ENCODE measurements at places on chromosomes 3 and 15.
A peak's percentile ranks its signal among the peaks of the same experiment; 100 is the strongest.

GRCh38 chr3:186772701-186773417 is 10.5 kb upstream of the EIF4A2 start:
- DNase-seq = peak; percentile 67

DNA sequence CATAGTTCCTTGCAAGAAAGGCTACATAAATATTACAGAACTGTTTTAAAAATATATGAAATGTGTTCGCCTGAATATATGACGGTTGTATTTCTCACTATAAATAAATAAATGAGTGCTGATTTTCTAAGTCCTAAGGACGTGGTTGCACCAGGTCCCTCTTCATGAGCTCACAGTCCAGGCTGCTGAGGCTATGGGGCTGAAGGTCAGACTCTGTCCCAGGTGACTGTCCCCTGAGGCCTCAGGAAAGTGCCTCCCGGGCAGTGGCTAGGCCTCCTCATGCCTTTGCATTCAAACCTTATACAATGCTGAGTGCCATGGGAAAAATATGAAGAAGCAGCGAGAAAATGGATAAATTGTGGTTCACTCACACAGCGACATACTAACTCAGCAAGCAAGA is 43.5 kb upstream of the SSR3 start:
- no peak for DNase-seq

DNA sequence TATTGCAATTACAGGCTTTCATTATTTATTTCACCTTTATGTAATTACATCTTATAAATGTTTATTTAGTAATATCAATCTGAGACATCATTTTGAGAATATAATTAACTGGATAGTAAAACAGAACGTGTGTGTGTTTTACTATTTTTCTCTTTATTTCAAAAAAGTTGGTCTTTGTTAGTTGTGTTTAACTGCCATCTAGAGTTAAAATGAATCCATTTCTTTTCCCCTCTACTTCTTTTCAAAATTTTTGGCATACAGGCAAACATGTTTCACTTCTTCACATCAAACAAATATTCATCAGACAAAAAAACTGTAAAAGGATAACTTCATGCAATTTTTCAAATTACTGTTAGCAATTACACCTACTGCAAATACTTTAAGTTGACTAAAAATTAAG is 61.1 kb downstream of the FEZF2 start:
- DNase-seq = no peak

GRCh38 chr3:103510760-103511159 is 1075.9 kb downstream of the ZPLD1 start:
- no peak for DNase-seq

DNA sequence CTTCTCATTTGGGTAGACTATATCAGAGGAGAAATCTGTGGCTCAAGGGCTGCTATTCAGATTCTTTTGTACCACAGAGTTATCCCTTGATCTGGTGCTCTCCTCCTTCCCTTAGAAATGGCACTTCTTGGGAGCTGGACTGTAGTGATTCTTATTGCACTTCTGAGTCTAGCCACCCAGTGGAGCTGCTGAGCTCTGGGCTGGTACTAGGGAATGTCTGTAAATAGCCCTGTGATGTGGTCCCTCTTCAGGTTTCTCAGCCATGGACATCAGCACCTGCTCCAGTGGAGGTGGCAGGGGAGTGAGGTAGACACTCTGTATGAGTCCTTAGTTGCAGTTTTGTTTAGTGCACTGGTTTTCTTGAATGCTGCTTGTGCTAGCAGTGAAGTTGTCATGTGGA is 1292.6 kb downstream of the SI start:
- DNase-seq = no peak

DNA sequence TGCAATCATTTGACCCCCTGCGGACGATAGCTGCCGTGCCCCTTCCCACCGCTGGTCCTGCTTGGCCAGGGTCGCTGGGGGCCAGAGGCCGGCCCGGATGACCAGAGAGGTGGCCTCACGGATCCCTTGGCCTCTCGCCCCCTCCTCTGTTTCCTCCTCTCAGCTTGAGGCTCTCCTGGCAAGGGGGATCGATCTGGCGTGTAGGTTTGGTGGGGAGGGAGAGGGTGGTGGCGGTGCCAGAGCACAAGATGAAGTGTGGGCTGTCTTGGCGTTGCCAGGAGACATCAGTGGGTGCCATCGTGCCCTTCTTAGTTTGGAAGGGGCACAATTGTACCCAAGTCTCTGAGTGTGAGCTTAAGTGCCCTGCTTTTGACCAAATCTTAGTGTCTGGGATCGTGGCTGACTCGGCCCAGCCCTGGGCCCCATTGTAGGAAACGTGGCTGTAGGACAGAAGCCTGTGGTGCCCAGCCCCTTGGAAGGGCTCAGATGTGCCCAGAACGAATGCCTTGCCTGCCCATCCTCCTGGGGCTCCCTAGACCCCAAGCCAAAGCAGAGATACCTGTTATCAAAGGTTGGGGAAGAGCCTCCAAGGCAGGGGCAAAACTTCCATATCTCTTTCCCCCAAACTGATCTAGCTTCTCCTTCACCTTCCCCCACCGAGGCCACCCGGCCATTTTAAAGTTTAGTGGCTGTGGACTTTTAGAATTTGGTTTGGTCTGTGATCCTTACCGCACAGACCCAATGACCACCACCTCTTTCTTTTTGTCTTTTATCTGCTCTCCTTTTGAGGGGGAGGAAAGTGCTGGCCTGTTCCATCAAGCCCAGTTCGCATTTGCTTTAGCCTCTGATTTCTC is 14.4 kb downstream of the NR2F2 start:
- DNase-seq = no peak

DNA sequence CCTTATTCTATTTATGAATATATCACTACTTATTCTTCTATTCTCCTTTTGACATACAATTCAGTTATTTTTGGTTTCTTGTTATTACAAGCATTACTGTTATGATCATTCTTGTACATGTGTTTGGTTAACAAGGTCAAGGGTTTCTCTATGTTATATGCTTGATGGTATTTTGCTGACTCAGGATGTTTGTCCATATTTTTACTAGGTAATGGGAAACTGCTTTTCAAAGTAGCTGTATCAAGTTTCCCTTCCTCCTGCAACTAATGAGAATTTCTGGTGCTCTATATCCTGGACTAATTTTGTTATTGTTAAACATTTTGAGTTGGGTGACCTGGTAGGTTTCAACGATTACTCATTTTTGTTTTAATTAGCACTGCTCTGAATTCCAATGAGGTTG is 841.0 kb downstream of the OTOL1 start:
- peak; percentile 33 for DNase-seq

DNA sequence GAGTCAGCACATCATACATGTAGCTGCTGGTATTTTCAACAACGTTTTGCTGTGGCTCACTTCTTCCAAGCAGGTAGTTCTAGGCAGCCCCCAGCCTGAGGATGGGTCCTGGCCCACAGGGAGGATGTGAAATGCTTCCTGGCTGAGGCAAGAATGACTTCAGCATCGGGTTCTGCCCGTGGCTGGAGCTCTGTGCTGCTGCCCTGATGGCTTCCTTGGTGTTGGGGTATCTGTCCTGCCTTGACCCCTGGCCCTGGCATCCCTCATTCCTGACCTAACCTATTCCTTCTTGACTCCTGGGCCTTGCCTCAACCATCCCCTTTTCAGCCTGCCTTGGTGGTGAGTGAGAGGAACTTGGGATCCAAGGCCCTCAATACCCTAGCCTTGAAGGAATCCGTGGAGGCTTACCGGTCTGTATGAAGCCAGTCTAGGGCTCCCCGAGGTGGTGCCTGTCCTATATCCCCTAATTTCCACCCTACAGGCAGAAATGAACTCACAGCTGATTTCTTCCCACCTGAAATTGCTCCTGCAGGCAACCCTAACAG is 300.6 kb downstream of the TLE3 start:
- DNase-seq = no peak

DNA sequence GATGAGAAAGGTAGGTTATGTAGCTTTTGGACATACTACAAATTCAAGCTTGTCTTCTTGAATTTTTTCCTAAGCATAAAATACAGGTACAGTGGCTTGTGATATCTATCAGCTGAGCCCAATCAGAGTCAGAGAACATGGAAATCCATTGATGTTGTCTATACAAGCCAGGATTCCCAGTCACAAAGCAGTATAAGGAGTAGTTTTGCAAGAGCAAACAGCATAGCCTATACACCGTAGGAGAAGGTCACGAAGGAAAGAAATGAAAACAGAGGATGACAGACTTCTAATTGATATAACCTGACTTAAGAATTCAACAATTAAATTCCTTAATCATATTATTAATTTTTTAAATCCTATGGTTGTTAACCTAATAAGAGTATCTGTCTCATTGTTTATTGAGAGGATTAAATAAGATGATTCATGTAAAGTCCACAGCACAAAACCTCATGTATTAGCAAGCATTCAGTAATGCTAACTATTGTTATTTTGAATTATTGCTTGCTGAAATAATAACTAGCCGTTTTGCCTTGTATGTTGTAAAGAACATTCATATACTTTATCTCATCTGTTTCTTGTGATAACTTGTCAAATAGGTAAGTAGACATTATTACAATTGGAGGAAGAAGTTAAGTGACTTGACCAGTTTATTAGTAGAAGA is 276.6 kb upstream of the ZPLD1 start:
- DNase-seq = peak; percentile 46

- no peak for DNase-seq
Measured at GRCh38 chr3:58000306-58001085, 7.7 kb upstream of the FLNB start.

- peak; percentile 8 for DNase-seq
Measured at GRCh38 chr3:104632947-104633346, 733.8 kb upstream of the ALCAM start.

GRCh38 chr3:141455603-141456300 is 31.1 kb upstream of the RASA2 start:
- DNase-seq = peak; percentile 91

- no peak for DNase-seq
Measured at GRCh38 chr15:100861511-100861991, 18.1 kb upstream of the ALDH1A3 start.

DNA sequence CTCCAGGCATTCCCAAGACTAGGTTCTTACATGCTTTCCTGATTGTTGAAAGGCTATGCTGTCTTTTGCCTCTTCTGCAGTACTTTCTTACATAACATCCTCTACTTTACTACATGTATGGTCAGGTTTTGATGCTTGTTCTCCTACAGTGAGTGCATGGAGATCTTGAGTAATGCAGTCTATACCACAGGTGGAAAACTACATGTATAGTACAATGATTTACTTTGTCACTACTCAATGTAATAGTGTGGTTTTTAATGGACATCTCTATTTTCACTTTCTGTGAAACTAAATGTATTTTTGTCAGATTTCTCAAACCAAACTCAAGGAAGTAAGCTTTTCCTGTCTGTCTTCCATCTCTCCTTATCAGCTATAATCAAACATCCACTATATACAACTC is 657.0 kb downstream of the TUSC7 start:
- DNase-seq = no peak

DNA sequence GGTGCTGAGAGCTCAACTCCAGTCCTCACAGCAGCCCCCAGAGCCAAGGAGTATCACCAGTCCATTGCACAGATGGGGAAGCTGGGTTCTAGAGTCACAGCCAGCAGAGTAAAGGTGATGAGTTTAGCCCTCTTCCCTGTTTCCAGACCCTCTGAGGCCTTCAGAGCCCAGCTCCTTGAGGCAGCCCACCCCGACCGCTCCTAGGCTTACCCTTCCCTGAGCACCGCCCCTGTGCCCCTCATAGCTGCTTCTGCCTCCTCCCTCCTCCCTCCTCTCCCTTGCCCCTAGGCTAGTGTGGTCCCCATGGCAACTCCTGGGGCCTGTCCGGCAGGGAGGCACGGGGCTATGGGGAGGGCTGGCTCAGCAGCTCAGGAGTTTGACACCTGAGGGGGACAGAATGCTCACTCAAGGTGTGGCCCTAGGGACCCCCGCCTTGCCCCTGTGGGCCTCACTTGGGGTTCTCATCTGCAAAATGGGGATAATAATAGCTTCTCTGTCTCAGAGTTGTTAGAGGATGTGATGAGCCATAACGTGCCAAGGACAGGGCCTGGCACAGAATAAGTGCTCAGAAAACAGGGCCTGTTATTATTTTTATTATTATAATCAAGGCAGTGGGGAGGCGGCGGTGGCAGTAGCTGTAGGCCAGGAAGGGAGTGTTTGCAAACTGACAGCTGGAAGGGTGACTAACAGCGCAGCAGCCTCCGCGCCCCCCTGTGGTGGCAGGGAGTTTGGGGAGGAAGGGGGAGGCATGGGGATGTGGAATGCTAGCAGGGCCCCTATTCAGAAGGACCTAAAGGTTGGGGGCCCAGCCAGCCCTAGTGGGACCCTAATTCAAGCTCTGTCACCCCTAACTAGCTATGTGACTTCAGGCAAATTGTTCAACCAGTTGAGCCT is 11.5 kb downstream of the CSK start:
- DNase-seq = no peak

DNA sequence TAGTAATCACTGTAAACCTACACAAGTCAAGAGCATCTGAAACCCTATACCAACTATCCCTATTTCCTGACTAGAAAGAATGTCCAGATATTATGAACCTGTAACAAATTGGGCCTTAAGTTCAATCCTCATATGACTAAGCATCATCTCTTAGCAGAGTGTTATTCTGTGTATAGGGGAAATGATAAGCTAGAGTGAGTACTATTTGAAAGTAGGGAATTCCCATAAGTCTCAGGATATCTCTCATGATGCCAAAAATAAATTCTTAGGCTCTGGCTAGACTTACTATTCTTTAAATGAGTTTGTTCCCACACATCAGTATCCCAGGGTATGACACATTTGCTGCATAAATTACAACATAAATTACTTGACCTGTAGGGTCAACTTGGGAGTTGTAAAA is 15.3 kb downstream of the MRPL47 start:
- DNase-seq = peak; percentile 34

DNA sequence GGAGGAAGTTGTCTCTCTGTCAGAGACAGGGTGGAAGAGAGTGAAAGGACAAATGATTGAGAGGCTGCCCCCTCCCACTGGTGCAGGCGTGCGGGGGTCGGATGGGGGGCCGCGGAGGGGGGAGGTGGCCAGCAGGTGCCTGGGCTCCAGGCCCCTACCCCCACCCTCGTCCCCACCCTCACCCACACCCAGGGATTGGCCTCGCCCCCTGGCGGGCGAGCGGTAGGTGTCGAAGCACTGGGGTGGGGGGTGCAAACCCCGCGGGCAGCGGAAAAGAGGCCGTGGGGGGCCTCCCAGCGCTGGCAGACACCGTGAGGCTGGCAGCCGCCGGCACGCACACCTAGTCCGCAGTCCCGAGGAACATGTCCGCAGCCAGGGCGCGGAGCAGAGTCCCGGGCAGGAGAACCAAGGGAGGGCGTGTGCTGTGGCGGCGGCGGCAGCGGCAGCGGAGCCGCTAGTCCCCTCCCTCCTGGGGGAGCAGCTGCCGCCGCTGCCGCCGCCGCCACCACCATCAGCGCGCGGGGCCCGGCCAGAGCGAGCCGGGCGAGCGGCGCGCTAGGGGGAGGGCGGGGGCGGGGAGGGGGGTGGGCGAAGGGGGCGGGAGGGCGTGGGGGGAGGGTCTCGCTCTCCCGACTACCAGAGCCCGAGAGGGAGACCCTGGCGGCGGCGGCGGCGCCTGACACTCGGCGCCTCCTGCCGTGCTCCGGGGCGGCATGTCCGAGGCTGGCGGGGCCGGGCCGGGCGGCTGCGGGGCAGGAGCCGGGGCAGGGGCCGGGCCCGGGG is at the start of gene KAT2B:
Gene KAT2B, plus strand, starts transcription at position 682 of the 783 bp plus-strand sequence. Its CDS starts 32 bp downstream, at position 714.
- DNase-seq = peak; percentile 68

- DNase-seq = no peak
Measured at GRCh38 chr3:128922804-128923459, 43.5 kb downstream of the ACAD9 start.

- DNase-seq = no peak
Measured at GRCh38 chr15:70699890-70700289, 63.5 kb downstream of the UACA start.

All from EH (cell line).